ENCODE measurements at places on chromosomes 16 and 17. TPM values are rescaled to one million over a fixed set of nuclear protein-coding genes. Genes with fewer than 3 reads are reported as not detected.

- peak overlapping the region; percentile 100 for H3K27ac ChIP-seq
- peaks cover 32% of the 10 kb centered on the region for H3K4me1 ChIP-seq
- no peaks in the 10 kb centered on the region for H3K27me3 ChIP-seq
- H3K36me3 ChIP-seq: peaks cover 12% of the 10 kb centered on the region
- DNase-seq: no peak
These were observed 56.9 kb downstream of the VMP1 start for GRCh38 chr17:59764292-59764741.

- DNase-seq: no peak
- no peak overlapping the region for H3K4me3 ChIP-seq
- no peaks in the 10 kb centered on the region for H3K27me3 ChIP-seq
- no peak overlapping the region for H3K27ac ChIP-seq
- no peaks in the 10 kb centered on the region for H3K4me1 ChIP-seq
These were observed 8.5 kb downstream of the REXO5 start for GRCh38 chr16:20814784-20815183.

DNA sequence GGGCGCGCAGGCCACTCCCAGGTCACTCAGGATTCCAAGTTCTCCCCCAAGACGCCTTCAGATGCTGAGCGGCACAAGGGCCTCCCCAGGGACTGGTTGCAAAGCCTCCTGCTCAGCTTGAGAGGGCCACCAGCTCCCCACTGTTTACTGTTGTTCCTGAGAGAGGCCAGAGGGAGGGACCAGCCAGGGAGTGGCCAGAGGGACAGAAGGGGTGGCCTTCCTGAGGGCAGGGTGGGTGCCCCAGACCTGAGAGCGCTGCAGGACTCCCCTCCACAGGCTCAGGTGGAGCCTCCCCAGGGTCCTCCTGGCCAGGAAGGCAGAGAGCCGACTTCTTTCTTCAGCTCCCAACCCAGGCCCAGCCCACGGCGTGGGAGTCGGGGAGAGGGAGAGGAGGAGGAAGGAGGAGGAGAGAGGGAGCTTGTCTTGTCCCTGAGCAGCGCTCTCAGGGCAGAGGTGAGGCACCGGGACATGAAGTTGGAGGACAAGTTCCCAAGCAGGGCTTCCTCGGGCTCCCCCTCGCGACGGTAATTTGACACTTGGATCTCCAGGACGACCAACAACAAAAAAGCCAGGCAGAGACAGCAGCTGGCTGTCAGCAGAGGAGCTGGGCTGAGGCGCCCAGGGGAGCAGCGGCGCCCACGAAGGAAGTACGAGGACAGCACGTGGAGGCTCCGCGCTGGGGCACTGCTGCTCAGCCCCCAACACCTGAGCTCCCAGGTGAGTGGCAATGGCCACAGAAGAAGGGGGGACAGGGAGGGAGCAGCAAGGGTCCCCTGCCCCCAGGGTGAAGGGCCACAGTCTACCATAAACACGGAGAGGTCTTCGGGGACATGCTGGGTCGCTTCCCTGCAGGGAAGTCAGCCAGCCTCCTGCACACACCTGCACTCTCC is 497 bp downstream of the SMIM5 start:
- no peaks in the 10 kb centered on the region for H3K27me3 ChIP-seq
- peaks cover 25% of the 10 kb centered on the region for H3K4me1 ChIP-seq
- no peak overlapping the region for H3K4me3 ChIP-seq
- H3K27ac ChIP-seq: peak overlapping the region; percentile 65
- H3K36me3 ChIP-seq: no peaks in the 10 kb centered on the region

DNA sequence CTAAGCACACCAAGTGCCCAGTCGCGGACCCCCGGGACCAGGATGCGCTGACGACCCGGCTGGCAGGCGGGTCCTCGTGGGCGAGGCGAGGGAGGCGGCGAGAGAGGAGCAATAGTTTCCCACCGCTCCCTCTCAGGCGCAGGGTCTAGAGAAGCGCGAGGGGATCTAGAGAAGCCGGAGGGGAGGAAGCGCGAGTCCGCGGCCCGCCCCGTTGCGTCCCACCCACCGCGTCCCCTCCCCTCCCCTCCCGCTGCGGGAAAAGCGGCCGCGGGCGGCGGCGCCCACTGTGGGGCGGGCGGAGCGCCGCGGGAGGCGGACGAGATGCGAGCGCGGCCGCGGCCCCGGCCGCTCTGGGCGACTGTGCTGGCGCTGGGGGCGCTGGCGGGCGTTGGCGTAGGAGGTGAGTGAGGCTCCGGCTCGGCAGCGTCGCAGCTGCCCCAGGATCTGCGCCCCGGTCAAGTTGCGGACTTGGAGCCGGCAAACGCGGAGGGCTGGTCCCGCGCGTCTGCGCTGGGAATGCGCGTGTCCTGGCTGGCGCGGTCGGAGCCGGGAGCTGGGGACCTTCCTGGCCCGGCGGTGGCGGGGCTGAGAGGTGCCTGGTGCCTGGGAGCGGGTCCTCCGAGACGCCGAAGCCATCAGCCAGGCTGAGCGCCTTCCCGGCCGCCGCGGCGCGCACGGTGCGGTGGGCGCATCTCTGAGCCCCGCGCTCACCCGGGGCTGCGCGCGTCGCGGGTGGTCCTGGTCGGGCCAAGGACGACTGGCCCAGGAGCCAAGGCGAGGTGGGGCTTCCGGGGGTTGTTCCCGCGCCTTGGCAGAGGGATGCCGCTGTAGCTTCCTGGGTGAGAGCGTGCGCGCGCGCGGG is at the start of gene ITGB3:
TSS of gene ITGB3 (plus strand) at position 287 of the 862 bp plus-strand sequence. CDS start at position 322, 35 bp downstream.
- peak within 1 kb of the TSS; percentile 78 for H3K27ac ChIP-seq
- H3K4me3 ChIP-seq: peak within 1 kb of the TSS; percentile 64
- H3K27me3 ChIP-seq: no peaks in the 10 kb centered on the region
- no peaks in the 10 kb centered on the region for H3K36me3 ChIP-seq

TNFRSF17 gene
- not detected for total RNA-seq
